Fibroblast of skin of scalp (primary cell): ENCODE measurements at places on chromosomes 7 and 10.
A peak's percentile ranks its signal among the peaks of the same experiment; 100 is the strongest.

DNA sequence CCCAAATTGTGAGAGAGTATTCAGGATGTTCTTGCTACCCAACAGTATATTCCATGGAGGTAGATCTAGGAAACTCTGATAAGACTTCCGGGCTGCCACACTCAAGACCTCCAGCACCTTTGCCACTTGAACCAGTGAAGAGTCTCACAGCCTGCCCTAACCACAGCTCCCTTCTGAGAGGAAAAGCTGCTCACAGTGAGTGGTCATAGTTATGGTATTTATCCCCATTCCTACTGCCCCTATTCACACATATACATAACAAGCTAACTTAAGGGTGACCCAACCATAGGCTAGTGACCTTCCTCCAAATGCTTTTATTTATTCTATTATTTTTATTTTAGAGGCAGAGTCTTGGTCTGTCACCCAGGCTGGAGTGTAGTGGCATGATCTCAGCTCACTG lies 156.3 kb downstream of the PTEN start:
- peak; percentile 67 for DNase-seq

DNA sequence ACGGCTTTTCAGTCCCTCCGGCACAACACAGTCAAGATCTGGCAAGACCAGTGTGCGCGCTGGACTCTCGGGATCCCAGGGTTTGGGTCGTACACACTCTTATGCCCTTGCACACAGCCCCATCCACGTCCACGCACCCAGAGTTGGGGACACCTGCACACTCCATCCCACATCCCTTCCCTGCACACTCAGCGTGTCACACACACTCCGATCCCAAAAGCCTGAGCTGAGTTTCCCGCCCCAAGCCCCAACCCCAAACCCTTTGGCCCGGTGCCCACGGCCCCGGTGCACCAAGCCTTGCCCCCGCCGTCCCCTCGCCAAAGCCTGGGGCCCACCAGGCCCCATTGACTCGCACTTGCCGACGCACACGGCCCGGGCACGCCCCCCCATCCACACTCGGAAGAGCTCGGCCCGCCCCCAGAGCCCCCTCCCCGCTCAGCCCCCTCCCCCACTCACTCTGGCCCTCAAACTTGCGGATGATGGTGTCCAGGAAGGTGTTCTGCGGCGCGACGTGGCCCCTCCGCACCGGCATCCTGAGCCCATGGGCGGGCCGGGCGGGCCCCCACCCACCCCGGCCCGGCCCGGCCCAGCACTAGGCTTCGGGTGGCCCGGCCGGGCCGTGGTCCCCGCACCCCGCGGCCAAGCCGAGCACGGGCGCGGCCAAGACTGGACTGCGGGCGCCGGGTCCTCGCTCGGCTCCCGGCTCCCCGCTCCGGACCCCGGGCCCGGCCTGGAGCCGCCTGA lies 567 bp downstream of the KCNH2 start:
- no peak for DNase-seq

GRCh38 chr10:15141136-15142054 lies 27.1 kb downstream of the NMT2 start:
- peak; percentile 37 for DNase-seq

DNA sequence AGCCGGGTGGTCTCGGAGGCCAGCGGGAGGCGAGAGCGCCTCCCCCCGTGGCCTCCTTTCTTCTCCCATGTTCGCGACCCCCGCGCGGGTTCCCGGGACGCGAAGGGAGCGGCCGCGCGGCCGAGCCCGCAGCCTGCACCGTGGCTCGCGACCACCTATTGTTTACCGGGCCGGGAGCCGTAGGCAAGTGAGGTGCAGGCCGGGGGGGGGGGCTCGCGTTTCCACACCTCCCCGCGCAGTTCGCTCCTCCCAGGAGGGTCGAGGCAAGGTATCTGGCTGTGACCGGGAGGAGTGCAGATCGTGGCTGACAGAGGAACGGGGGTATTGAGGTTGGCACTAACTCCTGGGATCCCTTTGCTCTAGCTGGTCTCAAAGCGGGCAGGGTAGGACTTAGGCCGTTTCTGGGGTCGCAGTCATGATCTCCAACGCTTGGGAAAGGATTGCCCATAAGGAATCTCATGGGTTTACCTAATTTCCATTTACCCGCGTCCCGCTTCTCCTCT lies 734 bp downstream of the PTPN12 start:
- no peak for DNase-seq

DNA sequence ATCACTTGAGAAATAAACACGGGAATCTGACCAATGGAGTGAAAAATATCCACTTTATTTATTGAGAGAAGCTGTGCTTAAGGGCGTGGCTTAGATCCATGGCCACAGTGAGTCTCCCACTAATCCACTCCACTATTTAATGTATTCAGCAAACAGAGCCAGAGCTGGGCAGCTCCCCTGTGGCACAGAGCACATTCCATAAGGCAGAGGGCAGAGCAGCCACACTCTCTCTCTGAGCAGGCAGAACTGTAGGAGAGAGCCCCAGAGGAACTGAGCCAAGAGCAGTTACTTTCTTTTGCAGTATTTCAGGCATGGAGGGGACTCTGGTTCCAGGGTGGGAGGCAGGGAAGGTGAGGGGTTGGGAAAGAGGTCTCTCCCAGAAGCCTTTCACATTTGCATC lies 106.0 kb downstream of the GALNT17 start:
- peak; percentile 90 for DNase-seq

- DNase-seq = no peak
These were observed 3.2 kb upstream of the OGDH start for GRCh38 chr7:44603193-44603592.

DNA sequence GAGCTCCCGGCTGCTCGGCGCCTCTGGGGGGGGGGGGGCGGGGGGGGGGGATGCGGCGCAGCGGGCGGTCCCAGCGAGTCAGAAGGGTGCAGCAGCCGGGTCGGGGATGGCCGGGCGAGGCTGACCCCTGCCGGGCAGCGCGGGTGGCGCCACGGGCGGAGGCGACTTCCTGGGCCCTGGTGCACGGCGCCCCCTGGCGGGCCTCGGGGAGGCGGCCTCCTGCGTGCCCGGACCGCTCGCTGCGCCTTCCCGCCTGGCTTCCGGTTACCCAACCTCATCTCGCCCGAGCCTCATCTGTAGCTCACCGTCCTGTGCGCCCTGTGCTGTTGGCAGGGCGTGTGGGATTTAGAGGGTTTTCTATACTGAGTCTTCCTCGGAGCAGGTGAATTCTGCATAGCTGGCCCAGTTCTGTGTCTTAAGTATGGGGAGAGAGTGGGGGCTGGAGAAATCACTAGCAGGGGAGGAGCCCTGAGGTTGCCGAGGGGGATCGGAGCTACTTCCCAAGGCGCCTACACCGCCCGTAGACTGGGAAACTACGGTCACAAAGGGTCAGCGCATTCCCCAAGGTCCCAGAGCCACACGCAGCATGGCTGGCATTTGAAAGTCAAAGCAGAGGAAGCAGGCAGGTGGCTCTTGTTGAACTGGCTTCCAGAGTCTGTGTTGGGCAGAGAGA lies 28.3 kb upstream of the WDFY4 start:
- peak; percentile 88 for DNase-seq

DNA sequence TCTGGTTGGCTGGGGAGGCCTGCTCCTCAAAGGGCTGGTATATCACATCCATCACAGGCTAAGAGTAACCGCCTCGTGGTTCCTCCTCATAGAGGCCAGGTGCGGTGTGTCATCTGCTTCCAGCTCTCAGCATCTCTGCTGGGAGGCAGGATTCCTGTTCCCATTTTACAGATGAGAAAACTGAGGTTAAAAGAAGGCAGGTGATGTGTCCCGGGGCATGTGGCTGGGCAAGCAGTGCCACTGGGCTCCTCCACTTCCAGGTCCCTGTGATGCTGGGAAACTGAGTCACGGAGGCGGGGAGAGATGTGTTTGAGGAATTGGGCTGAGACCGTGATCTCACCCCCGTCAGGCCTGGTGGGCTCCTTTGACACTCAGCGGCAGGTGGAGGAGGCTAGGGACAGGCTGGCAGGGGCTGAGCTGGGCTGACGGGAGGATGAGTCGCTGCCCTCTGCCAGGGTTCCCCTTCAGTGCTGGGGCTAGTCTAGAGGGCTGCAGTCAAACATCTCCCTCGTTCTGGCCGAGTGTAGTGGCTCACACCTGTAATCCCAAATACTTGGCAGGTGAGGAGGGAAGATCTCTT lies 9.4 kb downstream of the ARPC1B start:
- no peak for DNase-seq

- no peak for DNase-seq
These were observed 54.0 kb downstream of the MALSU1 start for GRCh38 chr7:23353172-23353571.

GRCh38 chr10:1233031-1233430 lies 176.8 kb downstream of the WDR37 start:
- no peak for DNase-seq

DNA sequence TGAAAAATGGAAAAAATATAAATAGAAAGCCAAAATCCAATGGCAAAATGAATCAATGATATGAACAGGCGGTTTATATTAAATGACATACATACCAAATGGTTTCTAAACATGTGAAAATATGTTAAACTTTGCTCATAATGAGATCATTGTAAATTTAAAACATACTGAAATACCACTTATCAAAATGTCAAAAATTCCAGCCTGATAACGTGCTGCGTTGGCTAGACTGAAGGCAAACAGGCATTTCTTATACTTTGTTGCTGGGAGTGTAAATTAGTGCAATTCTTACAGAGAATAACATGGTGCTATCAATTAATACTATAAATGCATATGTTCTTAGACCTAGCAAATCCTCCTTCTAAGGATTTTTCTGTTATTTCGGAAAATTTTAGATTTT lies 225.8 kb upstream of the FAM3C start:
- DNase-seq = peak; percentile 61

DNA sequence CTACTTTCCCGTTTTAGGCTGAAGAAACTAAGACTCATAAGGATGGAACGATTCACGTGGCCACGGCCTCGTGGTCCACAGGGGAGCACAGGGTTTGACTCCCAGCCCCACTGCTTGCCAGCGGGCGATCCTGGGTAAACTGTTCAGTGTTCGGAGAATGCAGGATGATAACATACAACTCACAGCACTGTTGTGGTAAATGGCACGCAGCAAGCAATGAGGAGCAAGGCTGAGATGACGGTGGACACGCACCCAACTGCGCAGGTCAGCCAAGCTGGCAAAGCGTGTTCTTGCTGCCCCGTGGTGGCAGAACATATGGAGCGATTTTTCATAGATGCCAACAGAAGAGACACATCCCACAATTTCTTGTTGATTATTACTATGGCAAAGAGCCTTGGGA lies 272.7 kb downstream of the DNAJB6 start:
- no peak for DNase-seq

DNA sequence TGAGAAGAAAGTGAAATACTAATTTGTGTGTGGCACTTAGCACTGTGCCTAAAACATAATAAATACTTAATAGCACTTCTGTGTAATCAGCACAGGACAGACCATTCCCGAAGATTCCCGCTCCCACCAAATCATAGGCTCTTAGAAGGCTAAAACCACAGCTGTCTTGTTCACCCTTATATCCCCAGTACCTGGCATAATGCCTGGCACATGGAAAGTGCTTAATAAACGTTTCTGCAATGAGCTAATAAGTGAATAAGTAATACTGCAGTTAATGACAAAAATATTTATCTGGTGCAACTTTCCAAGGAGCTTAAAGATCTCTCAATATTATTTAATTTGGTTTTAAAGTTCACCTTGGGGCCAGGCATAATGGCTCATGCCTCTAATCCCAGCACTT lies 43.2 kb downstream of the MTURN start:
- no peak for DNase-seq

DNA sequence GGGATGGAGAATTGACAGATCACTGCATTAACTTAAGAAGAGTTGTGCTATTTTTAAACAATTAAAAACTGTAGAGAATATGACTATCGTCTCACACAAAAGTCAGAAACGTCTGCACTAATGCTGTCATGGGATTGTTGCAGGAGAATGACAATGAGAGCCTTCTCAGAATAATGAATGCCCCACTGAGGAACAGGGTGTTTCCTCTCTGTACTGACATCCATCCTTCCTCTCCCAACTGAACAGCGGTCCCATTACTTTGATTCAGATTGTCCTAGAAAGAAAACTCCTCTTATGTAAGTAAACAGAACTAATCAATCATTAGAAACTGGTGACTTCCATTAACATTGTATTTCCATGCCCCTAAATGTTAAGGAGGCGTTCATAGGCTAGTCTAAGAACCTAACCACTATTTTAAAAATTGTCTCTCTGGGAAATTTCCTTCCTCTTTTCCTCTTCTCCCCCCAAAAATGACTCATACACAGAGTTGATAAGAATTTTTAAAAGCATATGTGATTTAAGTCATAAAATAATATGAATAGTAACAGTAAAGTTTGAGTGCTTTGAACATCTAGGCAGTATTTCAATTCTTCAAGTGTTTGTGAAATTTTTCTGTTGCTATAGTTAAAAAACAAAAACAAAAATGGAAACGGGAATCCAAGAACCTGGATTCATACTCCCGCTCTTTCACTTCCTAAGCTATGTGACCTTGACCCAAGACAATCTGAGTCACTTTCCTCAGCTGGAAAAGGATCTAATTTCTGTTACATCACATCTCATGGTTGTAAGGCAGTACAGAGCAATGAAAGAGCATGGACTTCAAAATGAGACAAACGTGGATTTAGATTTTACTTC lies 12.7 kb upstream of the MACC1 start:
- peak; percentile 58 for DNase-seq

DNA sequence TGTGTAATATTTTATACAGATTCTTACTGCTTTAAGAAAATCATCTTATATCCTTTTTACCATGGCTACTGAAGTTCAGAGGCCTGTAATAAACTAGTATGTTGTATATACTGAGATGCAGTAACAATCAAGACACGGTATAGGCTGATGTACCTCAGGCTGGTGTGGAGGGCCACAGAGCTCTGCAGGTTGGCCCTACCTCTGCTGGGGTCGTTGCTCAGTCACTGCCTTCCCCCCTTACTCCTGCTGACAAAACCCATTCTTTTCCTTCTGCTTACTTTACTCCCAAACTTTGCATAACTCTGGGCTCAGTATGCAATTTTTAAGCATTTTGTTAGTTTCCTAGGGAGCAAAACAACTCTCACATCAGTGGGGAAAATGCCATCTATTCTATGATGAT lies 200.1 kb upstream of the FOXP2 start:
- no peak for DNase-seq

- DNase-seq = no peak
These were observed 931.7 kb upstream of the SORCS1 start for GRCh38 chr10:108095932-108096925.

DNA sequence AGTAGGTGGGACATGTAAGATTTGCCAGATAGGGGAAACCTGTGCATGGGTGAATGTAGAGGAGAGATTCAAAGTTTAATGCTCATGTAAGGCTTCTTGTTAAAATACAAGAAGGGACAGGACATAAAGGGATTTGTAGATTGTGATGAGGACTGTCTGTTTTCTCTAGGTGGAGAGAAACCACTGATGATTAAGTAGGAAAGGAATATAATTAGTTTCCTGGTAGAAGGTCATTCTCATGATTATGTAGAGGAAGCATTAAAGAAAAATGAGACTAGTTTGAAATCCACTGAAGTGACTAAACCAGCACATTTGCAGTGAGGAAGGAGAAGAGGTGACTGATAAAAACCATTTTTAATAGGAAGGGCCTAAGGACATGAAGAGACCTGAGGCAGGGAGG lies 19.6 kb upstream of the MACC1 start:
- DNase-seq = peak; percentile 30

- peak; percentile 12 for DNase-seq
These were observed 35.5 kb downstream of the LYZL1 start for GRCh38 chr10:29324220-29324841.
